Pancreas (tissue), 10 donors: ENCODE measurements at places on chromosomes 11 and 22. TPM values are rescaled to one million over a fixed set of nuclear protein-coding genes. Genes with fewer than 3 reads are reported as not detected.
A peak's percentile ranks its signal among the peaks of the same experiment; 100 is the strongest.

GRCh38 chr11:125930076-125930450 is 15.8 kb upstream of the VSIG10L2 start:
- DNase-seq = no peak

DNA sequence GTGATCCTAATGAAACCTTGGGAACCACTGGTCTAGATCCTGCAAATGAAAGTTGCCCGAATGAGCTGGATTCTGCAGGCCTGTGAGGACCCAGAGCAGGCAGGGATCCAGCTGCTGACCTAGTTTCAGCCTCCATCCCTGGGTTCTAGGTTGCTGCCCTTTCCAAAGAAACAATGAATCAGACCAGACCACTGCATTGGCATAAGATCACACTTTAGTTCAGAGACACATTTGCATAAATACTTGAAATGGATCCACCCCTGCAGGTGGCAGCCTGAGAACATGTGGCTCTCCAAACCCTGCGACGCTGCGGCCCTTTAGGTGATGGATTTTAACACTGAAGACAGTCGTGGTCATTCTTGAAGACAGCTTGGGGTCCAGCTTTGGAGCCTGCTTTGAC is 23.7 kb downstream of the ADAMTS8 start:
- no peak for DNase-seq

GRCh38 chr22:49513358-49513851 is 314.3 kb downstream of the BRD1 start:
- no peak for DNase-seq

DNA sequence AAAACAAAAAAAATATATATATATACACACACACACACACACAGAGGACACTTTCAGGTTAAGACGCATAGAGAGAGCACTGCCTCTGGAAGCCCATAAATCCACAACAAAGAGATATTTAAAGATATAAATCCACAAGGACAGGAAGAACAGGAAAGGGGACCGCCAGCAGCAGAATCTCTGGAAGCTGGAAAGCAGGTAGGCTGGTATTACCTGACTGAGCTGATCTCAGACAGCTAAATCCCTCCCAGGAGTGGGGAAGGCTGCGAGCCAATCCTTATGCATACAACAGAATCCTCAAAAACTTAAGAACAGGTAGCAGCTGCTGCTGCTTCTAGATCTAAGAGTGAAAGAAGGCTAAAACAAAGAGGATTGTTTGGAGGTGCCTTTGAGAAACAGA is 1.8 kb upstream of the MCAT start:
- no peak for DNase-seq

- no peak for DNase-seq
Measured at GRCh38 chr11:120133216-120134105, 4.5 kb downstream of the TRIM29 start.

DNA sequence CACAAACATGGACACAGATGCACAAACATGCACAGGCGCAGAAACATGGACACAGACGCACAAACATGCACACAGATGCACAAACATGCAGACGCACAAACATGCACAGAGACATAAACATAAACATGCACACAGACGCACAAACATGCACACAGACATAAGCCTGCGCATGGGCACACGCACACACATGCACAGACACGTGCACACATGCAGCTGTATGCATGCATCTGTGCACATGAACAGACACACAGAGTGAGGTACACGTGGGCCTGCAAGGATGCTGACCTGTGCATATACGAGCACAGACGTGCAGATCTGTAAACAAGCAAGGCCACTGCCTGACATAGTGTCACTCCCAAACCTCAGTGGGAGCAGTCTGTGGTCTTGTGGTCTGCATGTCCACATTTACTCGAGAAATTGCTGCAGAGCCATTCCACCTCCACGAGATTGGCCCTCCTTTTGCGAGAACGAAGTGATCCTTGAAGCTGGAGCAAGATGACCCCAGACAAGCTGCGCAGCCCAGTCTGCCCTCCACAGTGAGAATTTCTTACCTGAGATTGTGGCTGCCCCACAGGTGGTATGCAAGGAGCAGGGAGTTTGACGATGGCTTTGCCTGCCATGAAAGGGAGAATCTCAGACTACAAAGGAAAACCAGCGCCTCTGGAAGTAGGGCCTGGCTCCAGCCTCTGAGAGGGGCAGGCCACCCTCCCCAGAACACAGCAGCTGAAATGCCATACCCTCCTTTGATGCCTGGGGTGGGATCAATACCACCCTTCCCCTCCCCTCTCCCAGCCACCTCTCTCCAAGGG is 299.9 kb downstream of the BRD1 start:
- no peak for DNase-seq

- DNase-seq = peak; percentile 56
Measured at GRCh38 chr11:77086521-77087472, 15.8 kb upstream of the OMP start.

DNA sequence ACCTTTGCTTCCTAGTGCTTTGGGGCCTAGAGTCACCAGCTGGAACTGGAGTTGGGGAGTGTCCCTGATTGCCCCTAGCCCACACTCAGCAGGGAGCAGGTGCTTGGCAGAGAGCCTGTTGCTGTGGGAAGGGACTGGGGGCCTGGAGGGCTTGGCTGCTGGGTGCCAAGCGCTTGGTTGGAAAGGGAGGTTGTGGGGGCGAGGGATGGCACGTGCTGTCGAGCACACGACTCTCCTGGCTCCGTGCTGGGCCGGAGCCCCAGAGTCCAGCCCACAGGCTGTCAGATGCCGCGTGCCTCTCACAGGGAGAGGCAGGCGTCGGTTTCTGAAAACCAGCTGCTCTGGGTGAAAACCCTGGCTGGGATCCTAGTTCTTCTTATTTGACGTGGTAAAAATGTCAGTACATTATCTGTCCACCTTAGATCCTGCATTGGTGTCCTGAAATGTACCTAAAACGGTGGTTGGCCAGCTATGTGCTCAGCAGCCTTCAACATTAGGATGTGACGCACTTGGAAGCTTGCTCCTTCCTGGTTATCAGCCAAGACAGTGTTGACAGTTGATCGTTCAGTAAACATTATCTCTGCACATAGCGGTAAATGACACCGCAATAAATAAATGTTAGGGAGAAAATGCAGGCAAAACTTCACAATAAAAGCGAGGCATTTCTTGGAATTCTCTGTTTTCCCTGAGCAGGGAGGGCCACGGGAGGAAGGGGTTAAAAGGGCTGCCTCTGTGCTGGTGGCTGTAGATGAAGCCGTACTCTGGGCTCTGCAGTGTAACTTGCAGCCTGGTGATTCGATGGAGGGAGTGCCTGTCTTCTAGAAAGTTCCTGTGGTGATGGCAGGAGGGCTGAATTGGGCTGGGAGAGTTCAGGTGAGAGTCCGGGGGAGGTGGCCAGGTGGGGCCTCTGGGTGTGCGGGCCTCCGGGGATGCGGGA is 29.2 kb downstream of the GRAMD4 start:
- no peak for DNase-seq

Gene DEPDC7
- 2.9 TPM for total RNA-seq

Gene OR51I1
- total RNA-seq = not detected
